ENCODE measurements at places on chromosomes 5 and 9. TPM values are rescaled to one million over a fixed set of nuclear protein-coding genes. Genes with fewer than 3 reads are reported as not detected.

Gene ADGRD2
- total RNA-seq = 1.1 TPM

Gene PCDHA7
- 2.7 TPM for total RNA-seq

Gene APBA1
- 1.1 TPM for total RNA-seq

Gene MLANA
- not detected for total RNA-seq

Gene FAM151B
- total RNA-seq = 1.1 TPM

Gene ZFP37
- total RNA-seq = 4.4 TPM

Gene ZBTB5
- 14.5 TPM for total RNA-seq

Gene TMEM174
- not detected for total RNA-seq

Gene ACTBL2
- not detected for total RNA-seq

Gene POU5F2
- 0.06 TPM for total RNA-seq

Gene SPAAR
- not detected for total RNA-seq

Gene RBM22
- total RNA-seq = 33.9 TPM

Gene SHROOM1
- total RNA-seq = 5.7 TPM

Gene PCDHA9
- total RNA-seq = 0.36 TPM

Gene GFPT2
- total RNA-seq = 143 TPM

Gene LCP2
- total RNA-seq = 0.26 TPM

Gene ATG10
- total RNA-seq = 8.8 TPM

Gene MLLT3
- total RNA-seq = 9.6 TPM

Gene PCA3
- not detected for total RNA-seq

Gene AHRR
- 1.4 TPM for total RNA-seq

Gene PDGFRB
- 15.9 TPM for total RNA-seq

Gene GKAP1
- total RNA-seq = 5.7 TPM
